A549 treated with ZK216348 at 1 μM for 4 hours (cell line): ENCODE measurements at places on chromosomes 6 and 20. TPM values are rescaled to one million over a fixed set of nuclear protein-coding genes. Genes with fewer than 3 reads are reported as not detected.

OPRM1 gene
- not detected in 5 replicates for total RNA-seq

CCN5 gene
- total RNA-seq, result 18.1 to 40.4 TPM (median 24.9 TPM) in 5 replicates

SLC35F1 gene
- total RNA-seq, result not detected in 5 replicates

LTB gene
- 0.21 to 0.76 TPM (median 0.45 TPM) in 4 of 5 replicates, not detected in the other for total RNA-seq

RNF144B gene
- total RNA-seq, result 0.14 to 0.99 TPM (median 0.34 TPM) in 5 replicates
